WTC11 (cell line): ENCODE measurements at places on chromosomes 1 and 21. TPM values are rescaled to one million over a fixed set of nuclear protein-coding genes. Genes with fewer than 3 reads are reported as not detected.

Gene BNIPL
- total RNA-seq: 2.5 to 4.0 TPM (median 3.8 TPM) in 3 replicates

Gene SH3D21
- total RNA-seq: 22.1 to 29.3 TPM (median 26.9 TPM) in 3 replicates

Gene KIAA0040
- 8.8 to 15.0 TPM (median 11.9 TPM) in 3 replicates for total RNA-seq

Gene C1orf94
- 5.5 to 6.0 TPM (median 5.5 TPM) in 3 replicates for total RNA-seq

Gene BEND5
- 4.8 to 5.9 TPM (median 4.9 TPM) in 3 replicates for total RNA-seq

Gene PAX7
- total RNA-seq: 0.24 to 0.73 TPM (median 0.37 TPM) in 3 replicates

Gene OR10K2
- total RNA-seq: not detected in 3 replicates

Gene DIO1
- 0.23 TPM in 1 of 3 replicates, not detected in the others for total RNA-seq

Gene ZBTB8A
- 7.1 to 8.2 TPM (median 7.7 TPM) in 3 replicates for total RNA-seq

Gene GJA5
- 2.2 to 3.0 TPM (median 2.2 TPM) in 3 replicates for total RNA-seq

Gene ANGPTL7
- not detected in 3 replicates for total RNA-seq

Gene DISP1
- 2.8 to 4.8 TPM (median 4.6 TPM) in 3 replicates for total RNA-seq

Gene AMY1B
- not detected in 3 replicates for total RNA-seq

Gene FGR
- total RNA-seq: 0.30 to 0.77 TPM (median 0.46 TPM) in 3 replicates

Gene ADAM30
- not detected in 3 replicates for total RNA-seq

Gene RBM15
- 43.5 to 50.6 TPM (median 44.8 TPM) in 3 replicates for total RNA-seq

Gene ASH1L
- total RNA-seq: 26.6 to 29.3 TPM (median 27.0 TPM) in 3 replicates

Gene CCT3
- 411 to 479 TPM (median 429 TPM) in 3 replicates for total RNA-seq

Gene SYT2
- 9.5 to 12.1 TPM (median 9.6 TPM) in 3 replicates for total RNA-seq

Gene CD1B
- not detected in 3 replicates for total RNA-seq

Gene POMGNT1
- 42.5 to 43.2 TPM (median 43.2 TPM) in 3 replicates for total RNA-seq
